Left renal pelvis (tissue), 4 donors: ENCODE measurements at places on chromosomes 3 and 15.

GRCh38 chr3:179716811-179717210 lies 64.0 kb downstream of the USP13 start:
- no peak for DNase-seq

- no peak for DNase-seq
Observed at GRCh38 chr3:18745472-18745871, 320.3 kb upstream of the SATB1 start.

DNA sequence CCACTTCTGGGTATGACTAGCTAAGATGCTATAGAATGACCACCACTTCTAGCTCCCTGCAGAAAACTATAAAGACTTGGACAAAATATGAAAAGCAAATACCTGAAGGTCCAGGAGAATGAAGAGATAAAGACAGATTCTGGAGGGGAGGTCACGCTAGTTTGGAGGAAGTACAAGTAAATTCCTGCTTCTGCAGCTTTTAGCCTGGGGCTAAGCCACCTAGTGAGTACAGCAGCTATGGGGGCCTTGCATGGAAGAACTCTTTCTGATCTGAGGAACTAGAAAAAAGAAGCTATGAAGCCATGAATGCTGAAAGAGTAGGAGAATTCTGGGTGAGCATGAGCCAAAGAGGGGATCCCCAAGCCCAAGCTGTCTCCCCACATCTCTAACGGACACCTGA lies 29.8 kb downstream of the NRG4 start:
- DNase-seq, result no peak

GRCh38 chr3:194854206-194854605 lies 168.5 kb downstream of the FAM43A start:
- no peak for DNase-seq

GRCh38 chr15:37698679-37699078 lies 235.8 kb upstream of the TMCO5A start:
- DNase-seq, result no peak

DNA sequence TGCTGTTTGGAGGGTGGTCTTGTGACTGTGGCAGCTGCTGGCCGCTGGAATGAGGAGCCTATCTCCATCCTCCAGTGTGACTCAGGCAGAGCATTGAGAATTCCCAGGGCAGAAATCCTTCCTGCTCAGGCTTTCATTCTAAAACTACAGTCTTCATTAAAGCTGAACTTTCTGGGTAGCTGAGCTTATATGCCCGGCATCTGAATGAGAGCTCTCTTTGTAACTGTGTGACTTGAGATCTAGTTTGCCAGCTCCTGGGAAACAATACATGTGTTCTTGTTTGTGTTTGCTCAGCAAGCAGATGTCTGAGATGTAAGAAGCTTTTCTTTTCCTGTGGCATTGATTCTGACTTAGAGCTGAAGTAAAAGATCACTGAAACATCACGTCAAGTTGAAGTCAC lies 22.4 kb downstream of the RLBP1 start:
- DNase-seq, result no peak

DNA sequence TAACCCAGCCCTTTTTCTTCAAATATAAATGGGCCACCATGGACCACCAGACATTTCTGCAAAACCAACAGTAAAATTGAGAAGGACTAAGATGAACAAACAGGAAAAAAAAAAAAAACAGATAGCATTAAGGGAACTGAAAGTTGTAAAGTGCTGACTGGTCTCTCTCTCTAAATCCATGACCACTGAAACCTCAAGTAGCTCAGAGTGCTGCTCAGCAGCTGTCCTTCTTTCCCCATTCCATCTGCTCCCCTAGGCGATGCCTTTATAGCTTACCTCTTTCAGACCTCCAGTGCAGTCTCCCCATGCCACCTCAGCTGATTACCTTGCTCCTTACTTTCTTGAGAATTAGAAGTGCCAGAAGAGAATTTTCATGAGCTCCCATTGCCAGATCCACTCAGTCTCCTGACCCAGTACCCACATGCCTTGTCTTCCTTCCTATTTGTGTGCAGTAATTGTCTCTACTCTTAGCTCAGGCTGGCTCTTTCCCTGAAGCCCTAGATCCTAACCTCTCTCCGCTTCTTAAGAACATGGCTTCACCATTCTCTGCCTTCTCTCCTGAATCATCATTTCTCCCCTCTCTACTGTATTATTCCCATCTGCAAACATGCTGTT lies 23.9 kb upstream of the XIRP1 start:
- no peak for DNase-seq

DNA sequence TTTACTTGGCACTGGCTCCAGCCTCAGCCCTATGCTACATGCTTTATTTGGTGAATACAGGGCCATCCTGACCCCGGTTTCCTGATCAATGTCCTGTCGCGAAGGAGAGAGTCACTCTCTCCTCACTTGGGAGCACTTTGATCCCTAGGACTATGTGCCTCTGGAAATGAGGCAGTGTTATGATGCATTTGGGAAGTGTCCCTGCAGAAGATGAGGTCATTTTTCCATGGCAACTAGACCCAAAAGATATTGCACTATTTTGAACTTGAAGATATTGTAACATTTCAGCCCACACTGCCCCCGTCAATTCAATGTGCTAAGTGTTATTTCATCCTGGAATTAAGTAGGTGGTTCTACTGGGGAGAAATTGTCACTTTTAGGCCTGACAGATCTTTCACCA lies 68.0 kb downstream of the LRRK1 start:
- no peak for DNase-seq

- DNase-seq, result no peak
Observed at GRCh38 chr3:76063019-76063418, 277.7 kb upstream of the ZNF717 start.

DNA sequence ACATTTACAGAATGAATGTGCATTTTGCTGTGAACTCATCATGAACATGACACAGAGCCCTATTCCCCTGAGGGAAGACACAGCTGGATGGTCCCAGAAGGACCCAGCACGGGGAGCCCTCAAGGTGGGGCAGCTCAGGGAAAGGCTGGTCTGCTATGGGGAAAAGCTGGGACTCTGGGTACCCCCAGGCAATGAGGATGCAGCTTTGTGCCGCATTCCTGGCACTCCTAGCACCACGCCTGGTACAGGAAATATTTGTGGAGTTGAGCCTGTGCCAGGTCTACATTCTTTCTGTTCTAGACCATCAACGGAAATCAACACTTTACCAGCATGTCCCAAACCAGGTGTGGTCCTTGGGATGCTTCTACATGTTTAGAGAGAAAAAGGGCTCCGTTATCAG lies 74.0 kb downstream of the SRGAP3 start:
- no peak for DNase-seq

DNA sequence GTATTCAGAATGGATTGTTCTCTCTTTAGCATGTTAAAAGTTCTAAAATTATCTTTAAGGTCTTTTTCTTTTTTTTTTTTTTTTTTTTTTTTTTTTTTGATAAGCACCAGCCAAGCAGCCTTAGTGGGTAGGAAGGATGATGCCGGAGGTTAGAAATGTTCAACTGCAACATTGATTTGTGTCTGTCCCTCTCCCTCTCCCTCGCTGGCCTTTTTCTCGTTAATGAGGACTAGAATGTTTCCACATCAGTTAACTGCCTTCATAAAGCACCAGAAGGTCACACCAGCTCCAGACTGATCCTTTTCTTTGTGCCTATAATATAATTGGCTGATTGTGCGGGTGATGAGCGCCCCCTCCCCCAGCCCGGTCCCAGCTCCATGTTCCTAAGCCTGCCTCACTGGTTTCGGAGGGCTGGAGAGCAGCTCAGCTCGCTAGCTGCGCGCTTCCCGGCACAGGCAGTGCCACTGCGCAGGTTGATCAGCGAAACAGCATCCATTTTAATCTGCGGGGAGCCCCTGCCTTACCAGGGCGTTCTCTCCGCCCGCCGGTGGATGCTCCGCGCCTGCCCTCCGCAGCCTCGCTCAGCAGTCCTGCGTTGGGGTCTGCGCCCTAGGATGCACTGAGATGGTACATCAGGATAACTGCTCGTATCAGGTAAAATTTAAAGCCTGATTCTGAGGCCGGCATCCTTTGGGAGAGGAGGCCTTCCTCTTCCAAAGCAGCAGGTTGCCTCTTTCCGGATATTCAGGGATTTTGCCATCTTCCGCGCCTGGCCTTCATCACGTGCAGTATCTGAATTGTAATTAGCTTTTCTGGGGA lies 148.9 kb upstream of the IL12A start:
- DNase-seq, result no peak

GRCh38 chr15:75348562-75349350 lies 1.9 kb downstream of the NEIL1 start:
- no peak for DNase-seq

DNA sequence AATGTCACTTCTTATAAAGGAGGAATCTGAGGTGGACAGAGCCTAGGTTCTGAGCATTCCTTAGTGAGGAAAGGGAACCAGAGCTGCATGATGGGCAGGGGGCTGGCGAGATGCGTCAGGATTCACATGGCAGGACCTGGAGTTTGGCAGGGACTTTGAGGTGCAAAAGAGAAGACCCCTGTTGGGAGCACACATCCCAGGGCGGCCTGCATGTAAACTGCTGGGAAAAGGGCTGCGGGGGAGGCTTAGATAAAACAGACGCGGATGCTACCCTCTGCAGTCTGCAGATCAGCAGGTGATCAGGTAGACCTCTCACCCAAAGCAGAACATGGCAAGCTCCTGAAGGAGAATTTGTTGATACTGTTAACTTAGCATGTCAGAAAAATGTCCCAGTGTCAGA lies 168.4 kb downstream of the VGLL4 start:
- DNase-seq, result no peak

DNA sequence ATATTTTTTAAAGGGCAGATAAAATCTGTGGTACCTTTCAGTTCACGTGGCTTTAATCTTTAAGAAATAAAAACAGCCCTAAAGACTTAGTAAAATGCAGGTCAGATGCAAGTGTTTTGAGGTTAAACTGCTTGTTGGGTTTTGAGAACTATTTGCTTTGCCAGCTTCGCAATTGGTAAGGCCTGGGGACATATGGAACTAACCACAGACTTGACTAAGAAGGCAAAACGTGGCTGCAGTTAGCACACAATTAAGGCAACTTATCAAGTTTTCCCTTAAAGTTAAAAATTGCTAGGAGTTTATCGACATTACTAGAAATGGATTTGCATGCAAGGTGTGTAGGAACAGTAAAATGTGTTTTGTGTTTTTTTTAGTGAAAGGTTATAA lies 206.9 kb downstream of the ZNF385D start:
- no peak for DNase-seq

DNA sequence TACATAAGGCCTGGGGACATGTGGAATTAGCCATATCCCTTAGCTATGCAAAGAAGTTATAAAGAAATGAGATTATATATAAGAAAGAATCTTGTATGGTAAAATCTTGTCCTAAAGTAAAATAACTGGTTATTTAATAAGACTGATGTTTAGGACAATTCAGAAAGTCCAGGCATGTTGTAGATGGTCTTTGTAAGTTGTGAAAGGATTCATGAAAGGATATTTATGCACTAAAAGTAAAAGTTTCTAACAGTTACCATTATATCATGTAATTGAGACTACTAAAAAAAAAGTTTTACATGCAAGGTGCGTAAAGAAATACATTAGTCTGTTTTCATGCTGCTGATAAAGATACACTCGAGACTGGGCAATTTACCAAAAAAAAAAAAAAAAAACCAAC lies 146.3 kb downstream of the FMN1 start:
- DNase-seq, result no peak

DNA sequence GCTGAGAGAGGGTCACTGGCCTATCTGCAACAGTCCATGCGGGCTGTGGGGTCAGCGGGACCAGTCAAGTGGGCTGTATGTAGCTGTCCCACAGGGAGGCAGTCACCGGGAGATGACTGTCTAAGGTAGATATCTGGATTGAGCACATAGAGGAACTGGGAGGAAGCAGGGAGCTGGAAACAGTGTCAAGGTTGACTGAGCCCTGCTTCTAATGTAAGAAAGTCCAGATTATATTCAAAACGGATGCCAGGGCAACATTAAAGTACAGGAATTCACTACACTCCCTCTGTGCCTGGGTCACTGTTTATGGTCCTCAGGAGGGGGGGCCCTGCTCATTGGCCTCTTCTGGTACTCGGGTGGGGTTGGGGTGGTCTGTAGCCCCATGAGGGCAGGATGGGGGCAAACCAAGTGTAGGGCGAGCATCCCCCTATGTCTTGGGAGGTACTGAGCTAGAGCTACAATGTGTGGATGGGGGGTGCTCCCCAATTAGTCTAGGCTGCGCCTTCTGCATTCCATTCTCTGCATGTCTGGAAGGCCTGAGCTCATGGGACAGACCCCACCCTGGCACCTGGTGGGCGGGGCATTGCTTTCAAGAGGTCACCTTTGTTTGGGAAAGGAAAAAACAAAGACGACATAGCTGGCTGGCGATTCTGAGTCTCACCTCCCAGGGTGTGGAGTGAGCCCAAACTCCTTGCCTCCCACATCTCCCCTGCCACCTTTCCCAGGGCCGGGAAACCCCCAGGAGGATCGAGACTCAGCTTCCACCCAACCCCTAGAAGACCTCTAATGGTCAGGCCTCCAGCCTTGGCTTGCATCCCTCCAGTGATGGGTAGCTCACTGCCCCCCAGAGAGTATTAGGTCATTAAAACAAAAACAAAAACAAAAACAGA lies 45.1 kb upstream of the C15orf39 start:
- no peak for DNase-seq

GRCh38 chr15:39625856-39626255 lies 45.0 kb downstream of the THBS1 start:
- no peak for DNase-seq

- DNase-seq, result no peak
Observed at GRCh38 chr15:62929000-62929357, 113.6 kb upstream of the TPM1 start.

- DNase-seq, result no peak
Observed at GRCh38 chr3:142154186-142154585, 4.8 kb upstream of the TFDP2 start.

DNA sequence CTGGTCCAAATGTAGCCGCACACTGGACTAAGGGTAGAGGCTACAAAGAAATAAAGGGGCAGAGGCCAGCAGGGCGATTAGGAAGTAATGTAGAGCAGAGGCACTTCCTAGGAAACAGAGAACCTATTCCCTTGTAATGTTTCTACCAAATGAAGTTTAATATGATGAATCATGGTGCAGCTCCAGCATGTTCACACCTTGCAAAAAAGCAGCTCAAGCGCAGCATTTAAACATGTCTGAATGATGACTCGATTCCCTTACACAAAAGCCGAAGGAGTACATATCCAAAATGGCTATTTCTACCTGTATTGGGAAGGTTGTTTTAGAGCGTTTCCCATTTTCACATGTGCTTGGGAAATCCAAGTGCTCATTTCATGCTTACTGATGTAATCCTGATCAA lies 204.8 kb downstream of the MECOM start:
- no peak for DNase-seq
